Pericardium fibroblast (primary cell): ENCODE measurements at places on chromosomes 1 and 21. TPM values are rescaled to one million over a fixed set of nuclear protein-coding genes. Genes with fewer than 3 reads are reported as not detected.

Gene CD1E
- total RNA-seq = not detected in 2 replicates

Gene AMPD1
- not detected in 2 replicates for total RNA-seq

Gene UBE2U
- not detected in 2 replicates for total RNA-seq

Gene TSHB
- total RNA-seq = not detected in 2 replicates

Gene IL10
- total RNA-seq = not detected in 2 replicates

Gene TMEM53
- total RNA-seq = 7.4 and 15.7 TPM in 2 replicates
